ENCODE measurements at places on chromosomes 2 and 18. TPM values are rescaled to one million over a fixed set of nuclear protein-coding genes. Genes with fewer than 3 reads are reported as not detected.

Gene CNGA3
- not detected for total RNA-seq

Gene MAL
- 477 TPM for total RNA-seq

Gene TMEM17
- 3.2 TPM for total RNA-seq

Gene PRKAG3
- not detected for total RNA-seq

Gene OXER1
- 2.5 TPM for total RNA-seq
